ENCODE measurements at places on chromosomes 4 and X.

DNA sequence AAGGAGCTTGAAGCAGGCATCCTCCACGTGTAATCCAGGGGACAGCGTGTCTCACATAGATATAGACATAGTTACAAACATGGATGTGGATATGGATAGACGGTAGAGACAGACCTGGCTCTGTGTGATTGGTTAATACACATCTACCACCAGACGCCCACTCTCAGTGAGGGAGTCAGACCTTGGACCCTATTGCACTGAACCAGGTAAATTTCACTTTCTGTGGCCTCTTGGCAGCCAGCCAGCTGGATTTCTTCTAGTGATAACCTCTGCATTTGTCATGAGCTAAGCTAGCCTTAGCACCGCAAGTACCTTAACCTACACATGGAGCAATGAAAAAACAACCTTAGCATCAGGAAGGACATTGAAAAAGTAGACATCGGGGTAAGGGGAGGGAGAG is 79.2 kb upstream of the ACSL4 start:
- no peak for DNase-seq

DNA sequence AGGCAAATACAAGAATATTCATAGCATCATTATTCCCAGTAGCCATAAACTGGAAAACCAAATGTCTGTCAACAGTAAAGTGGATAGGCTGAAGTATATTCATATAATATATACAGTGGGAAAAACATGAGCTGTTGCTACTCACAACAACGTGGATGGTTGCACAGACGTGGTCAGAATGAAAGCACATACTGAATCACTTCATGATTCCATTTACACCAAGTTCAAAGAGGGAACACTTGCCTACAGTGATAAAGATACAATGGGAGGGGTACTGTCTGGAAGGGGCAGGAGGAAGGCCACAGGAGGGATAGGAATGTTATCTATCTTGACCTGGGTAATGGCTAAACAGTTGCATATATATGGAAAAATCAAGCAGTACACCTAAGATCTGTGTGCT is 25.3 kb downstream of the APBB2 start:
- DNase-seq: no peak

- DNase-seq: no peak
Measured at GRCh38 chrX:49183701-49184281, 2.4 kb downstream of the PRICKLE3 start.

GRCh38 chr4:84971319-84971932 is 4.9 kb upstream of the WDFY3 start:
- DNase-seq: no peak

DNA sequence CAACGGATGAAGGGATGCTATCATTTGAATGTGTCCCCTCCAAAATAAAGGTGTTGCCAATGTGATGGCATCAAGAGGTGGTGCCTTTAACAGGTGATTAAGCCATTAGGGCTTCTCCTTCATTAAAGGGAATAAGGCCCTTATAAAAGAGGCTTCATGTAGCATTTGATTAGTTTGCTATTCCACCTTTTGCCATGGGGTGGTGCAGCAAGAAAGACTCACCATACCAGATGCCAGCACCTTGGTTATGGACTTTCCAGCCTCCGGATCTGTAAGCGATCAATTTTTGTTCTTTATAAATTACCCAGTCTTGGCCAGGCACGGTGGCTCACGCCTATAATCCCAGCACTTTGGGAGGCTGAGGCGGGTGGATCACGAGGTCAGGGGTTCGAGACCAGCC is 7.9 kb upstream of the SLC25A43 start:
- no peak for DNase-seq

DNA sequence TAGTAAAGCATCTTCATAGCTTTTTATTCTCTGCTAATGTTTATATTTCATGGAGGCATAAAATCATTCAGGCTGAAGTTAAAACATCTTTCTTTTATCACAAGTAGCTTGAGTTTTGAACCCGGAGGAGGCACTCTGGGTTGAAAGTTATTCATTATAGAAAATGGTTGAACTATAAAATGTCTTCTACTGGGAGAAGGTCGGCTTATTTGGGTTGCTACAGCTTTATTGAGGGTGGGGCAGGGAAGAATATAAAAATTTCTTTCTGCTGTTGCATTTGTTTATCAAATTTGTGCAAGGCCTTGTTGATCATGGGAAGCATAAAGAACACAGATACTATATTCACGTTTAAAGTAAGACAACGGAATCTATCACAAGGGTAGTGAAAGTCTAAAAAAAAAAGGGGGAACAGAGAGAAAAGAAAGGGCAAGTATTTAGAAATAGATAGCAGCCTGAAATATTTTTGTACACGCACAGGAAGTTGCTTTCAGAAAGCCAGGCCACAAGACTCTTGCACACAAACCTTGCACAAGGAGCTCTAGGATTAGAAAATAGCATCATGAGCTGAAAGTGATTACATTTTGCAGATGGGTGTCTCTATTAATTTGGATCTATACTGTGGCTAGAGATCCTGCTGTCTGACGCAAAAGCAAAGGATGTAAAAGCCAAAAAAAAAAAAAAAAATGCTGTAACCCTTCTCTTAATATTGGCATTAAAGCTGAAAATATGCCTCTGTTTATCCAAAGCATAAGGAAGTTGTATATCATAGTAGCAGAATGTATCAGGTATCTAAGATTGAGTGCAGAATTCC is 37.2 kb upstream of the FAM9C start:
- DNase-seq: no peak

DNA sequence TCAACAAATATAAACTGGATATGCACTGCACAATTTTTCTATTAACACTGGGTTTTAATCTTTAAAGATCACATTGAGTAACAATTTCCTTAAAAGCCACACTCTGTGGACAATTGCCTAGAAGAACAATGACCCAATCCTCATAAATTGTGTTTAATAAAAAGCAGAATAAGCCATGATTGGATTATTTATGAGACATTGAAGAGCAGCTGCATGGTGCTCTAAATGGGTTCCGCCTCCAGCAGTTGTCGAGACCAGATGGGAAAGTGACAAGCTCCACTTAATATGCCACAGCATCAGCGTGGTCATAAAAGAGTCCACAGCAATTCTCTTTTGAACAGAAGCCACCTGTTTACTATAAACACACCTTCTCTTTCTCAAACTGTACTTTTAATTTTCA is 635.2 kb upstream of the FRG1 start:
- no peak for DNase-seq

DNA sequence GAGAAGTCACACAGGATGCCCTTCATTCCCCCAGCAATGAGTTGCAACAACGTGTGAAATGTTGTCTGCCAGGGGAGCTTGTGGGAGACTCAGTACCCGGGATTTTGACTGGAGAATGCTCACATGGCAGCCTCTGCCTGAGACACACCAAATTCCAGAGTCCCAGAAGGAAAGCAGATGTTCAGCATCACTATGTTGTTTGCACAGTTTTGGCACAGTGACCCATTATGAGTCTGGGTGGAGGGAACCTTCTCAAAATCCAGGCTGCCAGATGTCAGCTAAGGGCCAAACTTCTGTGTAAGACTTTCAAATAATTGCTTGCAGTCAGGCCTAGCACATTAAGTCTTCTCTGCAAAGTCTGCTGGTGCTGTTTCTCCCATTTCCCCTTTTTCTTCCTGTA is 1029.7 kb upstream of the TENM3 start:
- DNase-seq: no peak

- DNase-seq: no peak
Measured at GRCh38 chr4:155249016-155249566, 40.7 kb downstream of the NPY2R start.

GRCh38 chr4:141132072-141132708 is 1.1 kb downstream of the RNF150 start:
- no peak for DNase-seq

DNA sequence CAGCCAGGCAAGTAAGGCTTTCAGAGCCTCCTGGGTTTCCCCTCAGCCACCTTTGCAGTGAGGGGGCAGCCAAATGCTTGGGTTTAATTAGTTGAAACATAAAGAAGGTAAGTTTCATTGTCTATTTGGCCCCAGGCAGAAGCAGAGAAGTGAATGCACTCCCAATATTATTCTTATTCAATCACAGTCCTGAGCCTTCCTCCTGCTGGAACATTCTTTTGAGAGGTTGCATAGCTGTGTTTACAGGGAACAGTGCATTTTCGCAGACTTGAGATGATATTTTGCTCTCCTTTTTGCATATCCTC is 13.9 kb downstream of the SLC2A9 start:
- no peak for DNase-seq

DNA sequence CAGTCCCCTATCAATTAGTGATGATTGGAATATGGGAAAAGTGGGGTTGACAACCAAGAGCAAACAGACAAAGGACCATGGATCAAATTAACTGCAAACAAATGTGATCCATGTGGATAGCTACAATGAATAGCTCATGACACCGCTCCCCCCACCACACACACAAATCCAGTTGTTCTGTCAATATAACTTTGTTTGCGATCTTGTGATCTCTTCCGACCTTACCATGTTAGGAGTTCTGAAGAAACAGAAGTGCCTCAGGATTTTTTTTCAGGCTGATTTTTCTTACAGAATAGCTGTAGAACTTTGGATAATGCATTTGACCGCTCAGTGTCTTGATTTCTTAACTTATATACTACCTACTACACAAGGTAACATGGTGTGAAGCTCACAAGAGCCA is 116.6 kb downstream of the SH2D1A start:
- DNase-seq: no peak
